ENCODE measurements at places on chromosomes 11 and 22. TPM values are rescaled to one million over a fixed set of nuclear protein-coding genes. Genes with fewer than 3 reads are reported as not detected.
A peak's percentile ranks its signal among the peaks of the same experiment; 100 is the strongest.

DNA sequence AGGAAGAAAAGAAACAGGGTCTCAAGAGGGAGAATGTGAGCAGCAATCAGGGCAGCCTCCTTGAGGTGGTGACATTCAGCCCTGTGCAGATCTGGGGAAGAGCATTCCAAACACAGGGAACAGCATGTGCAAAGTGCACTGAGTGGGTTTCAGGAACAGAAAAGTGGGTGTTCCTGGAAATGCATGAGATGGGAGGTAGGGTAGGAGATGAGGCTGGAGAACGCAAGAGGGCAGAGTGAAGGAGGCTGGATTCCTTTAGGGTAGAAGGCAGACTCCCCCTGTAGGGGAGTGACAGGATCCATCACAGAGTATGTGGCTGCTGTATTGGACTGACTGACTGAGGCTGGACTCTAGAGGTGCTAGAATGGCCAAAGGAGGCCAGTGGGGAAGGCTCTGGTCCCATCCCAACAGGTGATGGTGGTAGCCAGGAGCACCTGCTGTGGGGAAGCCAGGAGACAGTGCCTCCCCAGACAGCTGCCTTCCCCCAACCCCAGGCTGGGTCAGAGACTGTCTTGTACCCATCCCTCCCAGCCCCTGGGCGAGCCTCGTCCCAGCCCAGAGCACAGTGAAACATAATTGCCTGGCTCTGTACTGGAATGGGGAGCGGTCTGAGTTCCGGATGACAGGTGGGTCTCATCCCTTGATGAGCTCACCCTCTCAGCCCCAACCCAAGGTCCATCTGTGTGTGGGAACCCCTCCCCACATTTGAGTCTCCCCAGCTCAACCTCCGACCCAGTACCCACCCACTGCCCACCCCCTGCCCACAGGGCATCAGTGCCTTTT, 419.4 kb downstream of the MN1 start:
- no peak for DNase-seq
- no peaks in the 10 kb centered on the region for H3K27me3 ChIP-seq
- no peak overlapping the region for H3K27ac ChIP-seq
- no peaks in the 10 kb centered on the region for H3K36me3 ChIP-seq
- H3K4me3 ChIP-seq = no peak overlapping the region
- peaks cover 17% of the 10 kb centered on the region for H3K4me1 ChIP-seq

GRCh38 chr11:10263929-10264328, 30.1 kb downstream of the SBF2 start:
- H3K27me3 ChIP-seq = no peaks in the 10 kb centered on the region
- H3K36me3 ChIP-seq = no peaks in the 10 kb centered on the region
- H3K27ac ChIP-seq = no peak overlapping the region

DNA sequence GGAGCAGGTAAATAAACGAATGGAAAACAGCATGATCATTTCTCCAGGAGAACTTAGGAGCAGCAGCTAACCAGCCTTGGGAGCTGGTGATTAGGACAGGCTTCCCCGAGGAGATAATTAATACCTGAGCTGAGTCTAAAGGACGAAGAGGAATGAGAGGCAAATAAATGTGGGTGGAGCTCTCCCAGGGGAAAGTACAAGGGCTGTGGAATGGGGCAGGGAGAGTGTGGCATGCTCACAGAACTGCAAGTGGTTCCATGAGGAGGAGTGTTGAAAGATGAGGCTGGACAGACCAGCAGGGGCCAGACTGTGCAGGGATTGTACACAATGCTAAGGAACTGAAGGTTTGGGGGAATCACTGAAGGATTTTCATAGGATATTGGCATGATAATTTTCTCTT, 14.2 kb upstream of the TLCD5 start:
- no peak overlapping the region for H3K4me3 ChIP-seq
- H3K36me3 ChIP-seq = no peaks in the 10 kb centered on the region
- H3K27me3 ChIP-seq = no peaks in the 10 kb centered on the region
- no peak for DNase-seq
- H3K4me1 ChIP-seq = peaks cover 13% of the 10 kb centered on the region

- H3K4me1 ChIP-seq = peaks cover 32% of the 10 kb centered on the region
- DNase-seq = no peak
- no peak overlapping the region for H3K4me3 ChIP-seq
- H3K36me3 ChIP-seq = no peaks in the 10 kb centered on the region
- H3K27ac ChIP-seq = no peak overlapping the region
Measured at GRCh38 chr11:3926458-3927095, 71.1 kb downstream of the STIM1 start.

DNA sequence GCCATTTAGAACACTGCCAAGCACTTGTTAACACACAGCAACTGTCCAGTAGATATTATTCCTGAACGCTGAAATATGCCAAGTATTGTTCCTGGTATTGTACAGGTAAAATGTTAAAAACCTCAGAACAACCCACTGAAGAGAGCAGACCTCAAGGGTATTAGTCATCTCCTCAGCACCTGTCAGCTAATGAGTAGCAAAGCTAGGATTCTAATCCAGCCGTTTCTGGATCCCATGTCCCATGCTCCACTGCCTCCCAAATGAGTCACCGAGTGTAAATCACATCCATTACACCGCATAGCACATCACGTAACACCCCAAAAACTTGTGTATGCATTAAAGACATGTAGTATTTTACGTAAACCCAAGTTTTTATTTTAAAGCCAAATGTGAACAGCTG, 705.4 kb upstream of the TENM4 start:
- no peak for DNase-seq
- no peaks in the 10 kb centered on the region for H3K27me3 ChIP-seq
- H3K4me1 ChIP-seq = no peaks in the 10 kb centered on the region
- H3K36me3 ChIP-seq = no peaks in the 10 kb centered on the region
- no peak overlapping the region for H3K27ac ChIP-seq

GRCh38 chr11:12089473-12089872, 20.9 kb upstream of the MICAL2 start:
- H3K36me3 ChIP-seq = no peaks in the 10 kb centered on the region
- peaks cover 61% of the 10 kb centered on the region for H3K4me1 ChIP-seq
- H3K27me3 ChIP-seq = no peaks in the 10 kb centered on the region

DNA sequence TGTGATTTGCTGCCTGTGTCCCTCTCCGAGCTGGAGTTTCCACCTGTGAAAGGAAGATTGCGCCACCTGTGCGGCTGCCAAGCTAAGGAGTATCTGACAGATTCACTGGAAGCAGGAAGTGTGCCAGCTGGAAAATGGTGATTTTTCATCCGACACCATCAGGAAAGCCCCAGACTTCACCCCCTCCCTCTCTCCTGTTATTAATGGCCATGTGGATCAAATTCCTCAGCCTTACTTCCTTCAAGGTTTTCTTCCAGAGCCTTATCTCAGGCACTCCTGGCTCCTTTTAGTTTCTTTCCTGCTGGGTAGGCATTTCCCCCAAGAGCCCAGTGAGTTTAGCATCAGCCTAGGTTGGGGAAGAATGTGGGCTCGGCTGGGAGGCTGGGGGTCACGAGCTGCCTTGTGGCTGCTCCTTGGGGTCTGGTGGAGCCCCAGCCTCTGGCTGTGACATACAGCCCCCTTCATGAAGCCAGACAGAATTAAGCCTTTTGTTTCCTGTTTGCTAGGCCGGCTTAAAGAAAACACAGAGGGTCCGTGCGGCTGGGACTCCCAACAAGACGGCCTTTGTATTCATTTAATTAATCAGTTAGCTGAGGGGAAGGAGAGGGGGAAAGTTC, 37.1 kb downstream of the PKNOX2 start:
- H3K27me3 ChIP-seq = no peaks in the 10 kb centered on the region
- peak overlapping the region; percentile 12 for H3K27ac ChIP-seq
- H3K4me3 ChIP-seq = no peak overlapping the region
- H3K4me1 ChIP-seq = peaks cover 15% of the 10 kb centered on the region
- H3K36me3 ChIP-seq = no peaks in the 10 kb centered on the region

DNA sequence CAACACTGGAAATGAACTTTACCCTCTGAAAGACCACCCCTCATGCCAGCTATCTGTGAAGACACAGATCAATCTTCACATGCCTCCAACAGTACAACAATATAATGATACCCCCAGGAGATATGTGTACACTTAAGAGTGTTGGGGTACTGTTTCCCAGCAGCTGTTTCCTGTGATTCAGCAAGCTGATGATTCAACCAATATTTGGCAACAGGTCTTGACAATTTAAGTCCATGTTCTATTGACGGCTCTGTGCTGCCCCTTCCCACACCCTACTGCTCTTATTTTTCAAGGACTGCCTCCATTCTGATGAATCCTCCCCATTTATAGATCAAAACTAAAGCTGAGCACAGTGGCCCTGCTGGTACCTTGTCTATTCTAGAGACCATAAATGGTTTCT, 6.6 kb downstream of the SNX19 start:
- no peak overlapping the region for H3K27ac ChIP-seq
- no peaks in the 10 kb centered on the region for H3K27me3 ChIP-seq
- H3K4me1 ChIP-seq = no peaks in the 10 kb centered on the region
- no peak for DNase-seq
- H3K36me3 ChIP-seq = peaks cover 62% of the 10 kb centered on the region
- H3K4me3 ChIP-seq = no peak overlapping the region

- no peak overlapping the region for H3K4me3 ChIP-seq
- no peak overlapping the region for H3K27ac ChIP-seq
- H3K36me3 ChIP-seq = no peaks in the 10 kb centered on the region
Measured at GRCh38 chr22:49544286-49544685, 283.4 kb downstream of the BRD1 start.

DNA sequence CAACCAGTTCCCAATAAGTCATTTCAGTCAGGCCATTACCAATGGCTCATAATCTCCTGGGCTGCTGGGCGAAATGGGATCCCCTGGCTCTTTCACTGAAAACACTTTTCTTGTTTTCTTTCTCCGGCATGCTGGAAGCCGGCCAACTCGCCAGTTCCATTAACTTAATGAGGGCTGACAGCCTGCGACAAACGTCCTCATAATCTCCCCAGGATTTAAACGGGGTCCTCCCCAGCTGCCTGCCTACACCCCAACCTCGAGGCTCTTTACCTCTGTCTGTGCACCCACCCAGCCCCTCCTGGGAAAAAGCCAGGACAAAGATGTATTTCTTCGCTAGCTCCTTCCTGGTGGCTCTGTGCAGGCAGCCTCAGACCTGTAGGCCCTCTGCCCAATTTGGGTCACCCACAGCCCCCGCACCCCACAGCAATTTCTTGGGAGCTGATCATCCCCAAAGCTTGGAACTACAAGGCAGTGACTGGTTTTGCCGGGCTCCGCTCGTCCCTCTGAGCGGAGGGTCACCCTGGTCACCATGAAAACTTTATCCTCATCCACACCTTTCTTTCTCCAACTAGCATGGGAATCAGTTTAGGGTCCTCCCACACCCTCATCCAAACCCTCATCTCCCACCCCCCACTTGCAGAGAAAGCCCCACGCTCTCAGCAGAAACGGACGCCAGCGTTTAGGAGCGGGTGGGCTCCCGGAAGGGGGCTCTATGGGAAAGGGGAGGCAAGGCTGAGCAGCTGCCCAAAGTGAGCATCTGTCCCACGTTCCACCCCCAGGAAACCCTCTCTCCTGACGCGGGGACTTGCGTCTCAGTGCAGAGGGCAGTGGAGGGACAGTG, 51.1 kb upstream of the KCNQ1OT1 start:
- H3K4me1 ChIP-seq = peaks cover 18% of the 10 kb centered on the region
- peak; percentile 86 for DNase-seq
- H3K27me3 ChIP-seq = no peaks in the 10 kb centered on the region
- H3K36me3 ChIP-seq = no peaks in the 10 kb centered on the region
- peak overlapping the region; percentile 63 for H3K27ac ChIP-seq

The PYGM gene
- total RNA-seq = 8.4 TPM

The MRGPRX4 gene
- not detected for total RNA-seq

The ASCC2 gene
- 47.7 TPM for total RNA-seq

The WNT11 gene
- total RNA-seq = 11.0 TPM

The OR51B4 gene
- total RNA-seq = not detected
